ENCODE measurements at places on chromosomes 4 and X.
A peak's percentile ranks its signal among the peaks of the same experiment; 100 is the strongest.

- no peak for DNase-seq
Observed at GRCh38 chr4:184369871-184370270, 104.5 kb downstream of the IRF2 start.

DNA sequence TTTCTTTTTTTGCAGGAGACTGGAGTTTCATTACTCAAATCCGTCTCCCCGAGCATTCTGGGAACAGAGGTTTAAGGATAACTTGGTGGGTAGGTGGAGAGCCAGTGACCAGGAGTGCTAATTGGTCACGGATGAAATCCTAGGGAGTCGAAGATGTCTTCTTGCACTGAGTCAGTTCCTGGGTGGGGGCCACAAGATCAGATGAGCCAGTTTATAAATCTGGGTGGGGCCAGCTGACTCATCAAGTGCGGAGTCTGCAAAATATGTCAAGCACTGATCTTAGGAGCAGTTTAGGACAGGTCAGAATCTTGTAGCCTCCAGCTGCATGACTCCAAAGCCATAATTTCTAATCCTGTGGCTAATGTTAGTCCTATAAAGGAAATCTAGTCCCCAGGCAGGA, 741.3 kb downstream of the PCDH7 start:
- DNase-seq, result no peak

- peak; percentile 40 for DNase-seq
Observed at GRCh38 chr4:152534541-152535359, 1.1 kb downstream of the FBXW7 start.

GRCh38 chr4:100095729-100096595, 94.3 kb downstream of the DDIT4L start:
- peak; percentile 78 for DNase-seq

DNA sequence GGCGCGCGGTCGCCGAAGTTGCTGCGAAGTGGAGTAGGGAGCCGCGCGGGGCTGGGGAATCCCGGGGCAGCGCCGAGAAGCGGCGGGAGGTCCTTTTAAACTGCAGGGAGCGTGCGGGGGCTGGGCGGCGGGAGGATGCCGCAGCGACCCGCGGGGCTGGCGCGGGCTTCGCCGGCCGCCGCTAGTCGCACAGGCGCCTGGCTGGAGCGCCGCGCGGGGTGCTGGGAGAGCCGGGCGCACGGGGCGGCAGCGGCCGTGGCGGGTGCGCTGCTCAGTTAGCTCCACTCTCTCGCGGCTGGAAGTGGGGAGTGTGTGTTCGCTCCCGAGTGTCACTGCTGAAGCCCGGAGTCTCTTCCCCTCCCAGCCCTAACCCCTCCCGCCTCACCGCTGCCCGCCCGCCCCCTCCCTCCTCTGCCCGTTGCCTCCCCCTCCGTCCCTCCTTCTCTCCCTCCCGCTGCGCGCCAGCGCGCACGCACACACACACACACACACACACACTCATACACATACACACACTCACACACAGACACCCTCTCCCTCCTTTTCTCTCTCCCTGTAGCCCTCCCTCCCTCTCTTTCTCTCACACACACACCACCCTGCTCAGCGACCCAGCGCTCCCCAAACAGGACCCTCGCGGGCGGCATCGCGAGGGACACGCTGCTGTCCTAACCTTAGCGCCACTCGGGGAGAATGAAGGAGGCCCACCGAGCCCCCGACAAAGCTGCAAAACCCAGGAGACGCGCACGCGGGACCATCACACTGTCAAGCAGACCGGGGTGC, at the start of gene NDNF:
NDNF (minus strand) TSS at position 312 of the 780 bp plus-strand sequence. CDS start 26,698 bp downstream, outside the sequence.
- DNase-seq, result peak; percentile 37

DNA sequence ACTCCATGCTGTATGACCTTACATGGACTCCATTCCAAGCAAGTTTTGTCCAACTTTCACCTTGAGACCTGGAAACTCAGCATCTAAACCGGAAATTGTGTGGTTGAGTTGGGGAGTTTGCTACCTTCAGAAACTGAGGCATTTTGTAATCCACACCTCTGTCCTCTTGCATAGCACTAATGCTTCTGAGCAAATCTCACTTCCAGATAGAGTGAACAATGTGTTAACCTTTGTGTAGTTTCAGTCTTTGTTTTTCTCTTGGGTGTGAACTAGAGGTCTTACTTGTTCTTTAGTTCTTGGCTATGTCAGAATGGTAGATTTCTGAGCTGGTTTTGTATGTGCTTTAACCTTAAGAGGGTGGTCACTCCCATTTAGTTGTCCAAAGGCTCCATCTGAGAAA, 48.1 kb upstream of the TCEAL2 start:
- no peak for DNase-seq

DNA sequence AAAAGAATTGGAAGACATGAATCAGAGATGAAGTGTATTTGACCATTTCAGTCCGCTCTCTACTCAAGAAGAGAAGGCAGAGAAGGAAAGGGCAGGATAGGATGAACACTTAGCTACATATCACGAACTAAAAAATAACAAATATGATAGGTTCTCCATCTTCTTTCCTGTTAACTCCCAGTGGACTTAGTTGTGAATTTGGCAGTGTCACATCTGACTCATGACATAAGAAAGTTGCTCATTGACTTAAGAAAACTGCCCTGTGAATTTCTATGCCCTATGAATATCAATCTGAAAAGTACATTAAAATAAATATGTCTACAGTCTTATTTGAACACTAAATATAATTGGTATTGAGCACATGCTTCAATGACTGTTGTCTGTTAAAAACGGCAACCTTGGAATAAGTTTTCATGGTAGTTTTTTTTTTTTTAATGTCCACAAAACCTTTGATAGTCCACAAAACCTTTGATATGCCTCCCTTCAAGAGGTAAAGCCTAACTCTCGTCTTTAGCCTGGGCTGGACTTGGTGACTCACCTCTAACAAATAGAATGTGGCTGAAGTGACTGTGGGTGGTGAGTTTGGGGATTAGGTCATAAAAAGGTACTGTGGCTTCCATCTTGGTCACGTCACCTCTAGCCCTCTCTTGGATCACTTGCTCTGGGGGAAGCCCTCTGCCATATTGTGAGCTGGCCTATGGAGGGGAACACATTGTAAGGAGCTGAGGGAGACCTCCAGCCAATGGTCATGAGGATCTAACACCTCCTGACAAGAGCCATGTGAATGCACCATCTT, 184.7 kb upstream of the S100G start:
- no peak for DNase-seq

DNA sequence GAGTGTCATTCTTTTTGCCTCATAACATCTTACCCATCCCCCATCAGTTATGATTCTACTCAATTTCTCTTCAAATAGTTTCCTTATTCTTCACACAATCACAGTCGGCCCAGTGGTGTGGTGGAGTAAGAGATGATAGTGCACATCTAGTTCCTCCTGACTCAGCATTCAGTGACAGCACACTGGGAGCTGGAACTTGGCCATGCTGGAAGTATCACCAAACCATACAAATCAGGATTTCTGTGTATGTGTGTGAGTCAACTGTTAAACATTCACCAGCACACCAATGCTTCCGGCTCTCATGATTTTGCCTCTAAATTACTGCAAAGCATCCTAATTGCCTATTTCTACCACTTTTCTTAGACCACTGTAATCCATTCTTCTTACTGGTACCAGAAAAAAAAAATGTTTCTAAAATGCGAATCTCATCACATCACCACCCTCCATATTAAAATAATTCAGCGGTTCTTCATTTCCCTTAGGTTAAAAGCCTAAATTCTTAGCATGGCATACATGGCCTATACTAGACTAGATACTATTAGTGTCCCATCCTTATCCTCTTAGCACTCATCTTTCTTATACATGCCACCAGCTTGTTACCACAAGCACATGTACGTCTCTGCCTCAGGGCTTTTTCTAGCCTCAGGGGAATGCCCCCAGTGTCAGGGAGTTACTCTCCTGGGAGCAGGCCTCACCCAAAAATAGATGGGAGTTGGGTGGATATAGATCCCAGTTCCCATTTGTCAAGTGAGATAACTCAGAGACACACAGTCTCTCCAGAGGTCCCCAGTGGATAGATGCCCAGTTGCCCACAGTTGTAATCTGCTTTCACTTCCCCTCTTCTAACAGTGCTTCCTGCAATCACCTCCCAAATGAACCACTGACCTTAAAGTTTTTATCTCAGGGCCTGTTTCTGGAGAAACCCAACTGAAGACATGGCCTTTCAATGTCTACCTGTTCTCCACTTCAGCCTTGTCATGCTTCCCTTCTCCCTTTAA, 49.2 kb upstream of the DDX53 start:
- peak; percentile 87 for DNase-seq
